Activated CD4-positive, alpha-beta T cell treated with anti-CD3 and anti-CD28 coated beads, Interleukin-2, amount 50 U/mL, for 16 hours (primary cell): ENCODE measurements at places on chromosomes 5 and 9.

DNA sequence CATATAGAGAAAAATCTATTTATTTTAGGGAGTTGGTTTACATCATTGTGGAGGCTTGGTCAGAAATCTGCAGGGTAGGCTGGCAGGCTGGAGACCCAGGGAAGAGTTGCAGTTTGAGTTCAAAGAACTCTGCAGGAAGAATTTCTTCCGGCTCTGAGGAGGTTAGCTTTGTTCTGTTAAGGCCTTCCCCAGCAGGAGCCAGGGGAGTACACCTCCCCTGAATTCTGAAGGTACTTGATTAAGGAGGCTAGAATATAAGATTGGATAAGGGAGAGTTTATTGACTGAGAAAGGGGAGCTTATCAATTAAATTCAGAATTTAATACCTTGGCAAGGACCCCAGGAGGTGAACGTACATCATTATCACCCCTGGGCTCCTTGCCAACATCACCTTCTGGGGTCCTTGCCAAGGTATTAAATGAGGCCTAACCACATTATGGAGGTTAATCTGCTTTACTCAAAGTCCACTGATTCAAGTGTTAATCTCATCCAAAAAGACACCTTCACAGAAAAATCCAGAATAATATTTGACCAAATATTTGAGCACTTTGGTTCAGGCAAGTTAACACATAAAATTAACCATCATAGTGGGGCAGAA, 351.7 kb downstream of the CWC27 start:
- no peak for DNase-seq

- DNase-seq, result no peak
These were observed 304.6 kb downstream of the ACTL7B start for GRCh38 chr9:108551030-108551841.

DNA sequence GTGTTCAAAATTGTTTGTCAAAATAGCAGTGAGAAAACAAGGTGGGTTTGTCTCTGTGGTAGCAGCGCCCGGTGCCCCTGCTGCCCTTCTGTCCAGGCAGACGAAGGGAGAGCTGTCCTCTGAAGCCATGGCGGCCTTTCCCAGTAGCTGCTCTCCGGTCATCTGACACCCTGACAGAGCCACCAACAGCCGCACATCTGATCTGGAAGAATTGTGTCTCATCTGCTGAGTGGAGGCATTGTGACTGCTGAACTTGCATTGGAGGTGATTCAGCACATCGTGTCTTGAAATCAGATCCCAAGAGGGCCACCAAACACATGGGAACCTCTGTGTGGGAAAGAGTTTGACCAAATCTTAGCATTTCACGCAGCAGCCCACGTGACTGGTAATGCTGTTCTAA, 337.6 kb upstream of the IRX1 start:
- DNase-seq, result no peak

DNA sequence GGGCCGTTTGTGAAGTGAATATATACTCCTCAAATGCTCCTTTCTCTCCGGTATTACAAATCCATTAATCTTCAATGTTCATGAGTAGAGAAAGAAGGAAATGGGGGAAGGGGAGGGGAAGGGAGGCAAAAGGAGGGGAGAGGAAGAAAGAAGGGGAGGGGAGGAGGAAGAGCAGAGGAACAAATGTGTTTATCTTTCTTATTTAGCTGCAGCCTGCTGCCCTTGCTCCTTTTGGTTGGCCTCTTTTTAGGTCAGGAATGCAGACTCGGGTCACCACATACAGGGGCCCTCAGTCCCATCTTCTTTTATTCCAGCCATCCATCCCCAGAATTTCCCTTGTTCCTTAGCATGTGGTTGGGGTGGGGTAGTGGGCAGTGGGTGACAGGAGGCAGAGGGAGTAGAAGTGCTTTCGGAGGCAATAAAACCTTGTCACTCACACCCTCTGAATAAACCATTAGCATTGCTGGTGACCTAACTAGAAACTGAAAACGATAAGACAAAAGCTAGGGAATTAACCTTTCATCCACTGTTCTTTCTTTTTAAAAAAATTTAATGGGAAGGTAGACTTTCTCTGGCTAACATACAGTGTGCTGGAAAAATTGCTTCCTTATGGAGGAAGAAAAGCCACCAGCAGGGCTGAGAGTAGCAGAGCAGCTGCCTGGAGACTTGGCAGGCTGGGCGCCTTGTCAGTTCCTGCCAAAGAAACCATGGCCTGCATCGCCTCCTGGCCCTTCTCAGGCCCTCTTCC, 16.8 kb upstream of the PRLR start:
- DNase-seq, result no peak

DNA sequence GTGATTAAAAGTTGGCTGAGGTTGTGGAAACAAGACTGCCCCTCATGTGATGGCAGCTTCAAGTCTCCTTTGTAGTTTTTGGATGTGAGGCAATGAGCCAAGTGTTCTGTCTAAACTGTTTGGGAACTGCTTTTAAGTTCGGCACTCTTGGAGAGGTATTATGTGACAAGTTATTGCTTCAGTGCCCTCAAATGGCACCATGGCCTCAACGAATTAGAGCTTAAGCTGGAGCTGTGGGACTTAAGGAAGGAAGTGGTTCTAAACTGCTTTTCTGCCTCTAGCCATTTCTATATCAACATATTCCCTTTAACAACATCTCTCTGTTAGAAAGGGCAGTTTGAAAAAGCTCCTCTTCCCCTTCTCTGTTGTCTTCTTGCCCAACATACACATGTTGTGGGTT, 227.7 kb downstream of the RFK start:
- DNase-seq, result no peak

- DNase-seq, result no peak
These were observed 9.9 kb upstream of the TMEM245 start for GRCh38 chr9:109129470-109130197.

DNA sequence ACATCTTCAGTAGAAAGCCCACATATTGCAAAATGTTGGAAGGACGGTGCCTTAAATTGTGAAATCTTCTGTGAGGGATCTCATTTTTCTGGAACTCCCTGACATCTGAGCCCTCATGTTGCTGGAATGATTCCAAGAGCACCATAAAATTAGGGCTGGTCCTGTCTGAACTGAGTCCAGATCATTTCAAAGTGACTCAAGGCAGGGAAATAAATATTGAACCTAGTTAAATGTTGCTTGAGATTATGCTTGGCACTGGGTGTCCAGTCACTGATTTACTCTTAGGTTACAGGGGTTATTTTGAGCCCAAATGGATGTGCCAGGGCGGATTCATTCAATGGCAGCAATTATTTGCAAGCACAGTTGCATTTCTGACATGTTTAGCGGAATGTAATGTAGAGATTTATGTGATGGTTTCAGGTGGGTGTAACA, 437.0 kb downstream of the PIK3R1 start:
- DNase-seq, result no peak

GRCh38 chr5:140694276-140694675, 3.0 kb downstream of the HARS2 start:
- DNase-seq, result no peak

- no peak for DNase-seq
These were observed 15.6 kb downstream of the TEX53 start for GRCh38 chr9:114641967-114642366.

- no peak for DNase-seq
These were observed 157.2 kb upstream of the CDH18 start for GRCh38 chr5:20145240-20145639.

- no peak for DNase-seq
These were observed 1.9 kb upstream of the ARSI start for GRCh38 chr5:150304481-150305081.

GRCh38 chr9:116027951-116028350, 125.6 kb upstream of the PAPPA start:
- no peak for DNase-seq

DNA sequence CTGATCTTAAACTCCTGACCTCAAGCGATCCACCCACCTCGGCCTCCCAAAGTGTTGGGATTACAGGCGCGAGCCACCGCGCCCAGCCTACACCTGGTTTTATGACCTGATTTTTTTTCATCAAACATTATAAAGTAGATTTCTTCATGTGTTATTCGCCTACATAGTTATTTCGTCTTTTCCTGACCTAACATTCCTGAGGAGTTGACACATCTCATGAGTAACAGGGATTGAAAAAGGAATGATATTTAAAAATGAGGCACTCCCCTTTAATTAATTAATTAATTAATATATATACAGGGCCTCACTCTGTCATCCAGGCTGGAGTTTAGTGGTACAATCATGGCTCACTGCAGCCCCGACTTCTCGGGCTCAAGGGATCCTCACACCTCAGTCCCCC, 20.2 kb upstream of the MTMR12 start:
- DNase-seq, result no peak

- DNase-seq, result no peak
These were observed 285.2 kb downstream of the DMRTA1 start for GRCh38 chr9:22731786-22732185.

GRCh38 chr5:100584069-100584468, 48.9 kb downstream of the FAM174A start:
- no peak for DNase-seq

DNA sequence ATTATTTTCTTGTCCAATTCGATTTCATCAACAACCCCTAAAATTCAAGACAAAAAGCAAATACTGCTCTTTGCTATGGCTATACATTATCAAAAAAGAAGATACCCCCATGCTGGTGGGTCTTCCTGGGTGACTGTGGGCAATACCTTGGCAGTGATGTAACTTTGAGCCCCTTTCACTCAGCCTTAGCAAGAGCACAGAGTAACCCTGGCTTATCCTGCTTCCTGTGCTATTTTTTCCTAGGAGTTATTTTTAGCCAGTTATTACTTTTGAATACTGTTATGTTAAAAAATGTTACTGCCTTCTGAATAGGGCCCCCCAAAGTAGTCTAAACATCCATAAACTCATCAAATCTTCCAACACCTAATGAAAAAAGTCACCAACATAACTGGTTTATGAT, 145.6 kb upstream of the TSLP start:
- DNase-seq, result no peak

DNA sequence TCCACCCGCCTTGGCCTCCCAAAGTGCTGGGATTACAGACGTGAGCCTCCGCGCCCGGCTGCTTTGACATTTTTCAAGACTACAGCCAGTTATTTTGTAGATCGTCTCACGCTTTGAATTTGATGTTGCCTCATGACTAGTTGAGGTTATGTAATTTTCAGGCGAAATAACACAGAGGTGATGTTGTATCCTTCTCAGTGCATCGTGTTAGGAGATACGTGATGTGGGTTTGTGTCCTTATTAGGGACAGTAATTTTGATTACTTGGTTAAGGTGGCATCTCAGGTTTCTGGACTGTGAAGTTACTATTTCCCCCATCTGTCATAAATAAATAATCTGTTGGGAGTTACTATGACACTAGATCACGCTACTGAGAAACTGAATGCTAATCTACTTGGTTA, 25.0 kb downstream of the CTNNA1 start:
- DNase-seq, result no peak

- peak; percentile 52 for DNase-seq
These were observed 38.5 kb downstream of the CYSTM1 start for GRCh38 chr5:140213370-140213983.

GRCh38 chr5:17180864-17181723, 36.3 kb upstream of the BASP1 start:
- no peak for DNase-seq

- no peak for DNase-seq
These were observed 261.8 kb upstream of the CLINT1 start for GRCh38 chr5:158120760-158121159.

GRCh38 chr9:133430244-133430643, 8.1 kb downstream of the ADAMTS13 start:
- no peak for DNase-seq

DNA sequence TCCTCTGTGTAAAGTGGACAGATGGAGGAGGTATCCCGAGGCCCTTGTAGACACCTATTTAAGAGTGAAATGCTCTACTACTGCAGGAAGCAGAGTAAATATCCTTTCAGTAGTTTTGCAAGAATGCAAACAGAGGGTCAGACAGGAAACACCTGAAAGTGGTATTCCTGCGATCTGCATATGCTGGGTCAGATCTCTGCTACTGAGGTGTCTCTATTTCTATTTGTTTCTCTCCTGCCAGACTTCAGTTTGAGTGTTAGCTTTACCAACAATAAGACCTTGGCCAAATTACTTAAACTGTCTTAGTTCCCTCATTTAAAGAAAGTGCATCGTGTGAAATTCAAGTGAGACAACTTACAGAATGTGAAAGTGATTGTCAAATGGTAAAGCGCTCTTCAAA, 47.6 kb downstream of the JAKMIP2 start:
- no peak for DNase-seq

GRCh38 chr9:127903557-127904475, 4.4 kb upstream of the ST6GALNAC6 start:
- peak; percentile 90 for DNase-seq

GRCh38 chr5:9288234-9288633, 257.6 kb downstream of the SEMA5A start:
- DNase-seq, result no peak

DNA sequence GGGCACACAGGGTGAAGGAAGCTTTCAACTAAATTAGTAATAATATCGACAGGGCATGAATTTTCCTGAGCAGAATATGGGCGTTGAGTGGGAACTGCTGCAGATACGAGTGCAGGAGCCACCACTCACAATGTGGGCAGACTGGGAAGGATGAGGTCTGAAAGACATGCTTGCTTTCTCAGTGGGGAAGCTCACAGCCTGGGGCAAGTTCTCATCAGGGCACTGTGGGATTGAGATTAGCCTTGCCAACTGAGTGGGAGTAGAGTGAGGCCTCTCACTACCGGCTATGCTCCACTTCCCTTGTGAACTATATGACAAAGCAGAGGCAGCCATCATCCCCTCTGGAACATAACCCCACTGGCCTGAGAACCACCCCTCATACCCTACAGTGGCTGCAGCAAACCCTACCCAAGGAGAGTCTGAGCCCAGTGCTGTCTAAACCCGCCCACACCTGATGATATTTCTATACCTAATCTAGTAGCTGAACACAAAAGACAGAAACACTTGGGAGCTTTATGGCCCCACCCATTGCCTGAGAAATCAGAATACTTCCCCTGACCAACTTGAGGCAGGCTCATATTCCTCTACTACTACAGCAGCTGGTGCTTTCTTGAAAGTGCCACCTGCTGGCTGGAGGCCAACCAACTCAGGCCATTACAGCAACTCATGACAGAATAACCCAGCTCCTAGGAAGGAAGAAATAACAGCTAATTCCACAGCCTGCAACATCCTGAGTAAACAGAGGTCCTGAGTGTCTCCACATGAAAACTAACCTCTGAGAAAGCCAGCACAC, 173.7 kb upstream of the SPEF2 start:
- no peak for DNase-seq

DNA sequence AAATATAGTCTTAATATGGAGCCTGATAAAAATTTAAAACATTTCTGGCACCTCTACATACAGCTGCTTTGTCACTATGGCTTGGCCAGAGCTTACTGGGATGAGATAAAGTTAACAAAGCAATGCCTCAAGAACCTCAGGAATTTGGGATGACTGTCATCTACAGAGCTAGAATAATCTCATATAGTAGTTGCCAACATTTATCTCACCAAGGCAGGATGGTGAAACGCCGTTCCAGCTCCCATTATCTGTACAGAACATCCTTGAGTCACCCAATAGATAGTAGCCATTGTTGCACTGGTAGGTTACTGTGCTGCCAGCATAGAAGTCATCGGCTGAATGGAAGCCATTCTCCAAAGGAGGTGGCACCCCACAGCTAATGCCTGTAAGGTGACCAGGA, 94.6 kb upstream of the TXNDC8 start:
- no peak for DNase-seq

- DNase-seq, result no peak
These were observed 459.6 kb downstream of the RAB3C start for GRCh38 chr5:59042201-59043055.
